Uterine smooth muscle cell (primary cell): ENCODE measurements at places on chromosomes 2 and 18. TPM values are rescaled to one million over a fixed set of nuclear protein-coding genes. Genes with fewer than 3 reads are reported as not detected.

INHA gene
- 0.11 and 0.50 TPM in 2 replicates for total RNA-seq

OTX1 gene
- 0.25 TPM in 1 of 2 replicates, not detected in the other for total RNA-seq

CCDC141 gene
- 0.11 TPM in 1 of 2 replicates, not detected in the other for total RNA-seq

ERBB4 gene
- under 0.01 and 0.11 TPM in 2 replicates for total RNA-seq

CD8B gene
- not detected in 2 replicates for total RNA-seq
